ENCODE measurements at places on chromosomes 13 and 19. TPM values are rescaled to one million over a fixed set of nuclear protein-coding genes. Genes with fewer than 3 reads are reported as not detected.

The ENOX1 gene
- total RNA-seq = 30.9 TPM

The COX7A1 gene
- total RNA-seq = 2.3 TPM

The ZNF296 gene
- 0.69 TPM for total RNA-seq

The PRR20A gene
- total RNA-seq = not detected

The PLIN4 gene
- total RNA-seq = 0.23 TPM

The PSG2 gene
- not detected for total RNA-seq

The PDX1 gene
- not detected for total RNA-seq

The RNF113B gene
- total RNA-seq = not detected

The PRR19 gene
- total RNA-seq = 3.5 TPM

The SHC2 gene
- 21.0 TPM for total RNA-seq

The JAK3 gene
- total RNA-seq = 3.5 TPM

The FGF22 gene
- total RNA-seq = 0.69 TPM

The ZNF829 gene
- total RNA-seq = 8.3 TPM

The DOCK6 gene
- total RNA-seq = 3.7 TPM

The THSD1 gene
- total RNA-seq = 12.7 TPM

The TNNI3 gene
- 3.5 TPM for total RNA-seq

The TMEM59L gene
- 90.2 TPM for total RNA-seq

The ZSCAN22 gene
- 2.5 TPM for total RNA-seq

The SIGLEC8 gene
- 2.3 TPM for total RNA-seq

The MRPS31 gene
- 36.2 TPM for total RNA-seq

The CRX gene
- not detected for total RNA-seq

The GAPDHS gene
- total RNA-seq = not detected
